Activated CD8-positive, alpha-beta memory T cell treated with anti-CD3 and anti-CD28 coated beads for 1 hour (primary cell): ENCODE measurements at places on chromosomes 3 and 15.

- DNase-seq: no peak
These were observed 265.1 kb downstream of the CTNNB1 start for GRCh38 chr3:41464401-41464800.

DNA sequence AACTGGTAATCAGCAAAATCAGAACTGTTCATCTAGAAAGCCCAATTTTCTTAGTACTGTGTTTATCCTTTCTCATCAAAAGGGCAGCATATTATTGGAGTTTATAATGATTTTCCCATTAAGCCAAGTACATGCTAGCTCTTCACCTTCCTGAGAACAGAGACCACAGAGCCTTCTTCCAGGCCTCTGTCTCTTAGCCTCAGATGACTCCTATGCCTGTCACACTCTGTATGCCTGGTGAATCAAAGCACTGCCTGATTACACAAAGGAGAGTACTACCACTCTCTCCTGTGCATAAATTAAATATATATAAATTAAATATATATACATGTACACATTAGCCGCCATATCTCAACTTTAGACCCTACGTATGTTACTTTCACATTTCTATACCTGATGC lies 636.1 kb downstream of the NTRK3 start:
- no peak for DNase-seq

DNA sequence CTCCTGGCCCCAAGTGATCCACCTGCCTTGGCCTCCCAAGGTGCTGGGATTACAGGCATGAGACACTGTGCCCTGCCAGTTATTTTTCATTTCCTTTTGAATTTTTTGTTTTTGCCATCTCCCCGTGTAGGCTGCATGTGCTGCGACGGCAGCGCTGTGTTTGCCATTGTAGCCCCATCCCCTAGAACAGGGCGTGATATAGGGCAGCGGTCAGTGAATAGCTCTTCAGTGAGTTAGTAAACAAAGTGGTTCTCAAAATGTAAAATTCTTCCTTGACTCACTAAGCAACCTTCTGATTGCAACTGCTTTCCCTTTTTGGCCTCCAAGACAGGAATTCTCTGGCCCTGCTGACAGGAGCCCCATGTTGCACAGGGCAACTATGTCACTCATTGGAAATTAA lies 138.1 kb upstream of the CTDSPL start:
- DNase-seq: no peak

DNA sequence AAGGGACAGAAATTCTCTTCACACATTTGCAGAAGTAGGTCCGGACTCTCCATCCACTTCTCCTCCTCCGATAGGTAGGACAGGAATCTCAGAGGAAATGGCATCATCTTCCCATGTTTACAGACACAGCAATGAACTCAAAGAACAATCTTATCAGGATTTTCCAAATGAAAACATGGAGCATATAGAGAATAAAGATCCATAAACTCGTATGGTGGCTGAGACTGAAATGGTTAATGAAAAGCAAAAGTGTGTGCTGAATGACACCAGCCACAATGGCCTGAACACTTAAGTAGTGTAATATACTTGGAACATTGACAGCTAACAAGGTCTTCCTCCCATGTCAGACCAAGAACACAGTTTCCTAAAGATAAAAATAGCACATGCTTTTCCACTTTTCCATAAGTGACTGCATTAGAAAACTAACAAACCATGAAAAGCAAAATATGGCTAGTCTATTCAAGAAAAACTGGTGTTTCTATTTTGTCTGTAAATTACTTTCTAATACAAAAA lies 5.8 kb downstream of the CCRL2 start:
- DNase-seq: no peak

- no peak for DNase-seq
These were observed 286.3 kb downstream of the XXYLT1 start for GRCh38 chr3:194984622-194985021.

DNA sequence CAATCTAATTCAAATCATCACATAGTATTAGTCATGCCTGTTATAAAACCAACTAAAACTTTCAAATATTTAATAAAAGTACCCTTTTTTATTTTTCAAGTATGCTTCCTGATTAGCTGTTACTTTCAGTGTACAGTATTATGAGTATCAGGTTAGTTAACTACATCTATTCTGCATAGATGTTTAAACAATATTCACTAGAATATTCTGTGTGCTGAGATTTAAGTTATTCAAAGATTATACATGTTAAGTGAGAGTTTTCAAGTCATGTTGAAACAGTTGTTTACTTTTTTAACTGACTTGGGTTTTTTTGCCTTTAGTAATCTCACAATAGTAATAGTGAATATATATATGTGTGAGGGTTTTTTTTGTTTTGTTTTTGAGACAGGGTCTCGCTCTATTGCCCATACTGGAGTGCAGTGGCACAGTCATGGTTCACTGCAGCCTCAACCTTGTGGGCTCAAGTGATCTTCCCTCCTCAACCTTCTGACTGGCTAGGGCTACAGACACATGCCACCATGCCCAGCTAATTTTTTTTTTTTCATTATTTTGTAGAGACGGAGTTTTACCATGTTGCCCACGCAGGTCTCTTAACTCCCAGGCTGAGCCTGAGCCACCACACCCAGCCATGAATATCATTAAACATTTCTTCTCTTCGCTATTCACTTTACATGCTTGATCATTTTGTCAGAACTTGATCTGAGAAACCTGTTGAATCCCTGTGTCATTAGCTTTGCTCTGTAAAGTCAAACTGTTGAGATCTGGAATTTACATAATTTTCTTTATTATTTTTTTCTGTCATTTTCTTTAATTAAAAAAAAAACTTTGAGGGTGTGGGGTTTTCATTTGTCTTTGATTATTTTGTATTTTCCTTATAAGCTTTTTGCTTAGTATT lies 286.2 kb upstream of the UBE2E1 start:
- no peak for DNase-seq

- no peak for DNase-seq
These were observed 517 bp downstream of the FBN1 start for GRCh38 chr15:48644827-48645557.

DNA sequence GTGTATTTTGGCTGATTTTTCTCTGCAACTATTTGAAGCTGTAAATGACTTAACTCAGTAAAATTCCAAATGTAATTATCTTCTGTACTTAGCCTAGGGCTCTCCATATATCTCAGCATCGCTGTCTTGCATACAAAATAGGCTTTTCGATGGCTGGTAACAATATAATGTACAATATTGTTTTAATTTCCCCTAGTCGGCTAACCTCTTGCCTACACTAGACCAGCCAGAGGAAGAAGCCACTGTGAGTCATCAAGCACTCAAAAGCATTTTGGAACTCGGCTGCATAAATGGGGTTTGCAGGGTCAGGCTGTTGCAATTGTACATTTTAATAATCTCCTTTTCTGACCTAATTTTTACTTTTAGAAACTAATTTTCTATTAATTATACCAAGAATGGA lies 583.8 kb downstream of the FOXP1 start:
- no peak for DNase-seq

DNA sequence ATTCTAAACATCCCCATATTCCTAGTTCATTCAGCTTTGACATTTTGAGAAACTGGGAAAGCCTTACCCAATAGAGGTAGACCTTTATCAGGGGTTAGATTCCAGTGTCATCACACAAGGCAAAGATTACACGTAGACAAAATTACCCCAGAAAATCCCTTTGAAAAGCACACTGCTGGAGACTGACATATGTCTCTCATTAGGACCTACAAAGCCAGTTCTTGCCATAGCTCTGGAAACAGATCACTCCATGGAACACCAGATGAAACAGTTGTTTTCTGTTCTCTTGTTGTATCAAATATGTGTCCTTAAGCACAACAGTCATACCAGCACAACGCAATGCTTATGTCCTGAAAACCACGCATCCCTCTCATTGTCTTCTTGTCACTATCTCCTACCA lies 44.7 kb downstream of the RARB start:
- no peak for DNase-seq

DNA sequence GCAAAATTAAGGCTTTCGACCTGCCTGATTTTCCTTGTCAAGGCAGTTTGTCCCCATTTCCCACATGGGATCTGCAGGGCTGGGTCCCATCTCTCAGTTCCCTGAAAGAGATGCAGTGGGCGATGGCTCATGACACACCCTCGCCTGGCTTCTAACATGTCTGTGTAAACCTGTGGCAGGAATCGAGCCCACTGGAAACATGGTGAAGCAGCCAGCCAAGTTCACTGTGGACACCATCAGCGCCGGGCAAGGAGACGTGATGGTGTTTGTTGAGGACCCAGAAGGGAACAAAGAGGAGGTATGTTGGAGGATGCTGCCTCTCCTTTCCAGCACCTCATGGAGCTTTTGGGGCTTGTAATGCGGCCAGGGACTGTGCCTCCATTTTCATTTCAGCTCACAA lies 86.4 kb downstream of the FLNB start:
- no peak for DNase-seq

- no peak for DNase-seq
These were observed 741.8 kb downstream of the FHIT start for GRCh38 chr3:60509471-60509870.

GRCh38 chr3:173371848-173372487 lies 25.6 kb upstream of the NLGN1 start:
- no peak for DNase-seq

DNA sequence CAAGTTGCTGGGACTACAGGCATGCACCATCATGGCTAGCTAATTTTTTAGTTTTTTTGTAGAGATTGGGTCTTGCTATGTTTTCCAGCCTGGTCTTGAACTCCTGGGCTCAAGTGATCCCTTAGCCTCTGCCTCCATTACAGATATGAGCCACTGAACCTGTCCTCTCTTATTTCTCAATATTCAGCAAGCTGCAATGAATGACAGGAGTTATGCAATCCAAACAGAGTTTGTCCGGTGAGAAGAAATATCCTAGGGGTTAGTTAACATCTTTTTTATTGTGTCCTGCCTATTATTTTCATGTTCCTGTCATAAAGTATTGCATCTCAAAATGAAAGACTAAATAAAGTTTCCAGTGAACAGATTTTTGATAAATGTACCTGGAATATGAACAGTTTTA lies 1161.4 kb downstream of the OTOL1 start:
- DNase-seq: no peak

GRCh38 chr3:134809427-134810051 lies 14.5 kb downstream of the EPHB1 start:
- DNase-seq: no peak

DNA sequence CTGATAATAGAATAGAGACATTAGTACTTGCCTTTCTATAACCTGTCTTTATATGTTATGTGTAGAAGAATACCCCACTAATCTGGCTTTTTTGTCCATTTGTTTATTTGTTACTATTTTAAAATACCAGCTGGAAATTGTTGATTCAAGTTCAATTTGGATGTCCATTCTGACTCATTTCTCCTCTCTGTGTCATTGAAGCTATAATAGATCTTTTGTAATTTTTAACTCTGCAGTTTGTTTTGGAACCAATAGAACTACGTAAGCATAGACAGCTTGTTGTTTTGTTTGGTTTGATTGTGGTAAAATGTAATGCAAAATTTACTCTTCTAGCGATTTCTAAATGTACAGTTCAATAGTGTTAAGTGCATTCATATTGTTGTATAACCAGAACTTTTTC lies 390.4 kb downstream of the ZIC1 start:
- no peak for DNase-seq

DNA sequence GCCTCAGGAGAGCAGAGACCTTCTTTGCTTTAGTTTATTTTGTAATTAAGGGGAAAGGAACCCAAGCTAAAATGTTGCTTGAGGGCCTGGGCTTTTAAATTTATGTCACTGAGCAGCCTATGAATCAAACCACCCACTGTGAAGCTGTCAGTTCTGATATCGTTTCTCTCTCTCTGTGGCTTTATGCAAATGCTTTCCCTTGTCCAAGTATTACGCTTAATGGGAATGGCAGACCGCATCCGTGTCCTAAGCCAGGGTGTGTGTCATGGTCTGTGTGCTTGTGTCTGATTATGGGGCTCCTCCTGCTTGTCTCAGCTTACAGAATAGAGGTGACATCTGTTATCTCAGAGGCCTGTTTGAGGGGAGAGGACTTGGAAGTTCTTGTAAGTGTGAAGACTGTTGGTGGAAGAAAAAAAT lies 82.4 kb downstream of the EBLN2 start:
- DNase-seq: no peak

DNA sequence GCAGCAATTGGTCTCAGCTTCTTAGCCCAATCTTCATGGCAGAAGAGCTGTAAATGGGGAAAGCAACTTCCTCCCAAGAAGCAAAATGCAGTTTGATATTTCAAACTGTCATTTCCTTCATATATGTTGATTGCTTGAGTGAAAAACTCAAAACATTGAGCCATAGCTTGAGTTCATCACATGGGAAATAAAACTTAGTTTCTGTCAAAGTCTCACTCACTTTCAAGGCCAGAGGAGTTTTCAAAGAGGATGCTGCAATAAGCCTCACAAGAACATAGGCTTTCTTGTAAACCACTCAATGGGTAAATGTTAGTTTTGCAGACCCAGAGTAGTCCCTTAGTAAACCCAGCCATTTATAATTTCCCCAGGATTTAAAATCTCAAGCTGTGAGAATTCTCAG lies 29.1 kb upstream of the SUCLG2 start:
- no peak for DNase-seq

DNA sequence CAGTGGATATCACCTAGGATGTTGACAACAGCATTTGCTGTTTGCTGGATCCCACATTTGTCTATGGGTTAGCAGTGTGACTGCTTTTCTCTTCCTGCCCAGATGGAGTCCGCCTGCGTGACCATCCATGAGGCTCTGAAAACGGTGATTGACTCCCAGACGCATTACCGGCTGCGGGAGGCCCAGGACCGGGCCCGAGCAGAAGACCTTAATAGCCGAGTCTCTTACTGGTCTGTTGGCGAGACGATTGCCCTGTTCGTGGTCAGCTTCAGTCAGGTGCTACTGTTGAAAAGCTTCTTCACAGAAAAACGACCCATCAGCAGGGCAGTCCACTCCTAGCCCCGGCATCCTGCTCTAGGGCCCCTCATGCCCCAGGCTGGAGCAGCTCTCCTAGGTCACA lies 11.0 kb downstream of the TMED3 start:
- DNase-seq: no peak

DNA sequence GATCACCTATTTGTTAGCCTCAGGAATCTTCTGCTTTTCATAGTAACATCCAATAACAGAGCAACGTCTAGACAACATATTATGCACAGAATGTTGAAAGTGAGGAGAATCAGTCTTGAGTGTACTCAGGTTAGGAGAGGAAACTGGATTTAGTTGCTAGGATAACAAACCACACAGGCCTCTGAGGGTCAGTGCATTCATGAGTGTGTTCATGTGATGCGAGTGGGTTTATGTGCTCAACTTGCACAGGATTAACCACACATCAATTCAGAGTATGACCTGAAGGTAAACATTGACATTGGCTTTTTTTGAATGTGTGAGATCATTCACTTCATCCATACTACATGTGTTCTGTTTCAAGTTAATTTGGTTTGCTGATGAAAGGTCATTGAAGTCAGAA lies 287.6 kb downstream of the DIPK2A start:
- DNase-seq: no peak

- DNase-seq: no peak
These were observed 105.9 kb upstream of the TSC22D2 start for GRCh38 chr3:150302246-150302645.

GRCh38 chr3:176286476-176287085 lies 910.7 kb downstream of the TBL1XR1 start:
- DNase-seq: no peak

- no peak for DNase-seq
These were observed 235.1 kb downstream of the UACA start for GRCh38 chr15:70528270-70528706.
